Suprapubic skin (tissue), 4 donors: ENCODE measurements at places on chromosomes 4 and X. TPM values are rescaled to one million over a fixed set of nuclear protein-coding genes. Genes with fewer than 3 reads are reported as not detected.

- DNase-seq: no peak
- H3K27me3 ChIP-seq: no peaks in the 10 kb centered on the region
- H3K4me1 ChIP-seq: no peaks in the 10 kb centered on the region
Measured at GRCh38 chr4:103207673-103208072, 9.5 kb upstream of the CENPE start.

- H3K27me3 ChIP-seq: no peaks in the 10 kb centered on the region
- H3K4me3 ChIP-seq: no peak overlapping the region
- DNase-seq: no peak
- H3K27ac ChIP-seq: no peak overlapping the region
- no peaks in the 10 kb centered on the region for H3K4me1 ChIP-seq
Measured at GRCh38 chr4:11132478-11132877, 296.2 kb downstream of the HS3ST1 start.

Gene DCHS2
- total RNA-seq: 0.26 TPM

DNA sequence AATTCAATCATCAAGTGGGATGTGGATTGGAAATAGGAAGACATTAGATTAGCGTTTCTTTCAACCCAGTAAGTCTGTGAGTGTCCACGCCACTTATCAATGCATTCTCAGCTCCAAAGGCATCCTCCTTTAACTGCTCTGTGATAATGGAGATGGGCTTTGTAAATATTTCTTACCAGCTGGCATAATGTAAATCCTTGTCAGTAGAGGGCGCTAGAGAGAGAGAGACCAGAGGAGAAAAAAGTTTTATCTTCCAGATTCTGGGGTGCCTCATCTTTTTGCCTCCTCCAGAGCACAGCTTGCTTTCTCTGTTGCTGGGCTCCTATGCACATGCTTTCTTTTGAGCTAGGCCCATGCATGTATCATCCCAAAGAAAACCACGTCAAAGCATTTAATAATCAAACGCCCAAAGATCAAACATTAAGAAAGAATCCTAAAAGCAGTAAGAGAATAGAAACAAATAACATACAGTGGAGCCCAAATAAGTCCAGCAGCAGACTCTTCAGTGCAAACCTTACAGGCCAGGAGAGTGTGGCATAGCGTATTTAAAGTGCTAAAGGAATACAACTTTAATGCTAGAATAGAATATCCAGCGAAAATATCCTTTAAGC, 9.6 kb upstream of the MTMR1 start:
- H3K27ac ChIP-seq: no peak overlapping the region
- no peaks in the 10 kb centered on the region for H3K4me1 ChIP-seq
- no peaks in the 10 kb centered on the region for H3K36me3 ChIP-seq
- H3K4me3 ChIP-seq: no peak overlapping the region
- DNase-seq: no peak
- H3K27me3 ChIP-seq: no peaks in the 10 kb centered on the region

- H3K4me1 ChIP-seq: no peaks in the 10 kb centered on the region
- H3K36me3 ChIP-seq: no peaks in the 10 kb centered on the region
- no peak for DNase-seq
- H3K27ac ChIP-seq: no peak overlapping the region
- no peak overlapping the region for H3K4me3 ChIP-seq
- H3K27me3 ChIP-seq: no peaks in the 10 kb centered on the region
Measured at GRCh38 chr4:16820329-16820728, 78.1 kb downstream of the LDB2 start.

Gene FAM9B
- total RNA-seq: not detected

Gene CD40LG
- not detected for total RNA-seq

Gene KANTR
- 17.6 TPM for total RNA-seq

GRCh38 chrX:39961441-39961840, 136.3 kb downstream of the BCOR start:
- H3K27me3 ChIP-seq: no peaks in the 10 kb centered on the region
- no peaks in the 10 kb centered on the region for H3K4me1 ChIP-seq
- no peak for DNase-seq
- no peaks in the 10 kb centered on the region for H3K36me3 ChIP-seq
- no peak overlapping the region for H3K4me3 ChIP-seq
- H3K27ac ChIP-seq: no peak overlapping the region

- no peak overlapping the region for H3K27ac ChIP-seq
- no peaks in the 10 kb centered on the region for H3K27me3 ChIP-seq
- no peaks in the 10 kb centered on the region for H3K36me3 ChIP-seq
- DNase-seq: no peak
Measured at GRCh38 chr4:94567811-94568210, 116.1 kb downstream of the PDLIM5 start.

GRCh38 chrX:35664833-35665232, 133.3 kb upstream of the MAGEB16 start:
- H3K27me3 ChIP-seq: no peaks in the 10 kb centered on the region
- no peak overlapping the region for H3K4me3 ChIP-seq
- no peaks in the 10 kb centered on the region for H3K4me1 ChIP-seq
- no peak overlapping the region for H3K27ac ChIP-seq
- no peaks in the 10 kb centered on the region for H3K36me3 ChIP-seq

Gene KCNIP4
- total RNA-seq: not detected

- no peaks in the 10 kb centered on the region for H3K4me1 ChIP-seq
- no peak overlapping the region for H3K4me3 ChIP-seq
- no peaks in the 10 kb centered on the region for H3K36me3 ChIP-seq
- H3K27me3 ChIP-seq: no peaks in the 10 kb centered on the region
- no peak overlapping the region for H3K27ac ChIP-seq
- DNase-seq: no peak
Measured at GRCh38 chrX:124274438-124275181, 57.9 kb upstream of the TEX13D start.

GRCh38 chr4:146243141-146243882, 29.0 kb downstream of the REELD1 start:
- no peaks in the 10 kb centered on the region for H3K36me3 ChIP-seq
- DNase-seq: no peak
- H3K27me3 ChIP-seq: no peaks in the 10 kb centered on the region
- peaks cover 36% of the 10 kb centered on the region for H3K4me1 ChIP-seq
- no peak overlapping the region for H3K4me3 ChIP-seq

- no peak for DNase-seq
- no peak overlapping the region for H3K27ac ChIP-seq
- no peaks in the 10 kb centered on the region for H3K4me1 ChIP-seq
- H3K4me3 ChIP-seq: no peak overlapping the region
- no peaks in the 10 kb centered on the region for H3K27me3 ChIP-seq
- no peaks in the 10 kb centered on the region for H3K36me3 ChIP-seq
Measured at GRCh38 chr4:56134266-56134665, 185.5 kb downstream of the CEP135 start.

Gene PUDP
- 5.9 TPM for total RNA-seq

Gene PDE6B
- total RNA-seq: 0.95 TPM

DNA sequence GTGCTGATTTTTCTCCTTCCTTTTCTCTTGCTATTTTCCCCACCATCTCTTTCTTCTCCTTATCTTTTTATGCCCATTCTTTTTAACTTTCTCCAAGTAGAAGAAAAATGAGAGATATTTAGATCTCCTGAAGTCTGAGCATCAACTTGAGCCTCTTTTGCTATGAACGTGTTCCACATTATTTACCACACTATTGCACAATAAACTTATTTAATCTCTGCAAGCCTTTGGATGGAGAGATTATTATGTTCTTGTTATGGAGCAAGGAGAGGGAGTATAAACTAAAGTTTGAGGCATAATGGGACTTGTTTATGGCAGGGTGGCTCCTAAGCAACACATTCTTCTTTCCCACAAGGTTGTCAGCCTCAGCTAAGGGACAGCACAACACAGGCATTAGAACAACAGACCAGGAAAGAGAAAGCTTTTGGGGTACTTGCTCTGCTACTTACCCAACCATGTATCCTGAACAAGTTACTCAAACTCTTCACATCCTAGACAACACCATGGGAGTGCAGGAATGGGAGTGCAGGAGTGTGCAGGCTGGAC, 365.5 kb upstream of the BOD1L1 start:
- H3K27me3 ChIP-seq: no peaks in the 10 kb centered on the region
- DNase-seq: no peak
- H3K4me1 ChIP-seq: peaks cover 18% of the 10 kb centered on the region
- H3K4me3 ChIP-seq: no peak overlapping the region

Gene SAGE1
- not detected for total RNA-seq
